NCI-H1930 (cell line): ENCODE measurements at places on chromosomes 11 and 22.

- no peak for DNase-seq
These were observed 899.6 kb upstream of the ANO3 start for GRCh38 chr11:25432376-25432775.

- DNase-seq, result no peak
These were observed 21.3 kb upstream of the JAM3 start for GRCh38 chr11:134047586-134047999.

- no peak for DNase-seq
These were observed 9.0 kb upstream of the ATG16L2 start for GRCh38 chr11:72805216-72805615.

GRCh38 chr22:30276039-30276438 lies 9.4 kb upstream of the OSM start:
- no peak for DNase-seq

- no peak for DNase-seq
These were observed 28.0 kb upstream of the OR56B4 start for GRCh38 chr11:6079463-6079862.

GRCh38 chr22:35598396-35598710 lies 18.8 kb downstream of the MB start:
- no peak for DNase-seq

GRCh38 chr11:13216711-13217075 lies 60.9 kb upstream of the BMAL1 start:
- DNase-seq, result no peak

DNA sequence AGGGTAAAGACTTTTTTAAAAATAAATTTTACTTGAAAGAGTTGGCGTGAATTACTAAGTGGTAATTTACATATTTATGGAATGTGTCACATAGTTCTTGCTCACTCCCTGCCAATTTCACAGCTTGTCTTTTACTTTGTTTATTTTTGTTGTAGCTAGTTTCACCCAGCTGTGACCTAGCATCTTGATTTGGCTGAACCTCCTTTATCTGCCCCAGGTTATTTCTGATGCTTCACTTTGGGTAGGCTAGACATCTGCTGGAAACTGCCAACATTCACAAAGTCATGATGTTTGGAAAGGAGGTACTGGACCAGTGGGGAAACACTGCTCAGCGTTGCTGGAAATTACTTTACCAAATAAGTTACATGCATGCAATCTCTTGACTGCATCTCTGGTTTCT lies 1676.0 kb upstream of the RAG2 start:
- DNase-seq, result no peak

GRCh38 chr22:39959640-39960447 lies at the start of gene TMA7B:
Gene TMA7B (plus strand): TSS chr22:39960397. CDS start chr22:39964375, 3,978 bp downstream.
- DNase-seq, result no peak

- no peak for DNase-seq
These were observed 11.8 kb downstream of the TBC1D10A start for GRCh38 chr22:30314915-30315314.

DNA sequence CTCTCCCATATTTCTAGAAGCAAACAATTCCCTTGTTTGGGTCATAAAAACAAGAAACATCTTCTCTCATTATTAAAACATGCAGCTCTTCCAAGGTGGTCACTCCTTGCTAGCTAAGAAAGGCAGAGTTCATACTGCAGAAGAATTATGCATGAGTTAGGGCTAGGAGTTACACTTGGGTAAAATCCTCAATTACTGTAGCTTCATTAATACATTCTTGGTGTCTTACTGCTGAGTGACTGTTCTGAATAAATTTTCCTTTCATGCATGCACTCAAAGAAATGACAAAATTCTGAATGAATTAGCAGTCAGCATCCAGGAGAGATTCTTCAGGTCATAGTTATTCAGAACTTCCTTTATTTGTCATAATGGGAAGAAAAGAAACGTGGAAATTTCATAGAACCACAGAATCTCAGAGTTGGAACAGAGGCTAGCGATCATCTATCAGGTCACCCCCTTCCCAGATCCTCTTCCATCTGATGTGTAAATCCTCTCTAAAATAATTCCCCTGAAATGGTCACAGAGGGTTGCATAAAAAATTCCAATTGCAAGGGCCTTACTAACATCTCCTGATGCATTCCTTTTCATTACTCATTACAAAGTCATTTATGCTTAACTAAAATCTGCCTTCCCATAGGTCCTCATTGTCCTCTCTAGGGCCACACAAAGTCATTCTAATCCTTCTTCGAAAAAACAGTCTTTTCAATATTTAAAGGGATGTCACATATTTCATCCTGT lies 771.5 kb downstream of the DLG2 start:
- no peak for DNase-seq

- peak; percentile 15 for DNase-seq
These were observed 17.2 kb downstream of the CBX7 start for GRCh38 chr22:39135092-39135896.

GRCh38 chr22:33018232-33018864 lies 39.8 kb downstream of the SYN3 start:
- DNase-seq, result peak; percentile 11

DNA sequence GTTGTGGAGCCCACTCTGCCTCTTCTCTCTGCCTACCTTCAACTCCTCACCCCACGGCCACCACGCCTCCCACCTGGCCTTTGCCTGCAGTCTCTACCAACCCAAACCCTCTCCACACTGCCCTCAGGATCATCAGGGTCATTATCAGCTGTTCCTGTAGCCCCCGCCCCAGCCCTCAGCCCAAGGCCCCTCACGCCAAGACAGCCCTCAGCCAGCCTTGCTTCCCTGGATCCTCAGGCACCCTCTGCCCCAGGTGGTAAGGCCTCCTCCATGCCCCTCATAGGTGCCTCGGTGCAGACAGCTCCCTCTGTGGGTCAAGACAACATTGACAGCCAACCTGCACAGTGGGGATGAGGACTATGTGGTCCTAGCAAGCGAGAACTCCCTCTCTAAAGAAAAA lies 1.7 kb downstream of the SBF1 start:
- no peak for DNase-seq

- no peak for DNase-seq
These were observed 5.5 kb downstream of the CATSPER1 start for GRCh38 chr11:66020618-66021357.

DNA sequence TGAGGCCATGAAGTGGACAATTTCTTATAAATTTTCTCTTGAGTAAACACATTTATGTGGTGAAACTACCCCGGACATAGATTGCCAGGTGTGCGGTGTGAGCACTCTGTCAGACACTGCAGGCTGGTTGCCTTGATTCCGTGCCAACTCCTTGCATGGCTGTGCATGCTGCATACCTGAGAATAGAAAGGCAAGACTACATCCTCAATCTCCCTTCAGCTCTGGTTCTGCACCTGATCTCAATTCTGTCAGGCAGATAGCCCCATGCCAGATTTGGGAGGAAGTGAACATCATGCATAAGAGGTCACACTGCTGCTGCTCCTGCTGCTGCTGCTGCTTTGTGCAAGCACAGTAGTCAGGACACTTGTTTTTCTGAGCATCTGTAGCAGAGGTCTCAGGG lies 42.5 kb upstream of the DEUP1 start:
- DNase-seq, result no peak

DNA sequence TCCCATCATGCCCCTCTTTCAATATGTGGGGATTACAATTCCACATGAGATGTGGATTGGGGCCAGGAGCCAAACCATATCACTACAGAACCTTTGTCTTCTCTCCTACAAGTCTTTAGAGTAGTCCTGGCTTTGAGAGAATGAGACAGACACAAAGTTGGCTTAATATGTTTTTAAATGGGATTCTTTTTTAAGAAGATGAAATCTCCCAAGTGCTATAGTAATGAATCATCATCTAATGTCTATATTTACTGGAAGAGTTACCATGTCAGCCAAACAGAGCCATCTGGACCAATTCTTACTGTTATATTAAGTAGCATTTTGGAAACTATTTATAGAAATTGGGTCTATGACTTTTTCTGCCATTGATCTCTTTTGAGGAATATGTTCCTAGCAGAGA lies 38.1 kb upstream of the CARD18 start:
- DNase-seq, result no peak

GRCh38 chr22:40182231-40182835 lies 4.6 kb downstream of the TNRC6B start:
- DNase-seq, result no peak

- no peak for DNase-seq
These were observed 108.4 kb downstream of the GGTLC2 start for GRCh38 chr22:22752556-22753477.

- no peak for DNase-seq
These were observed 2.3 kb downstream of the DMC1 start for GRCh38 chr22:38567531-38568285.

DNA sequence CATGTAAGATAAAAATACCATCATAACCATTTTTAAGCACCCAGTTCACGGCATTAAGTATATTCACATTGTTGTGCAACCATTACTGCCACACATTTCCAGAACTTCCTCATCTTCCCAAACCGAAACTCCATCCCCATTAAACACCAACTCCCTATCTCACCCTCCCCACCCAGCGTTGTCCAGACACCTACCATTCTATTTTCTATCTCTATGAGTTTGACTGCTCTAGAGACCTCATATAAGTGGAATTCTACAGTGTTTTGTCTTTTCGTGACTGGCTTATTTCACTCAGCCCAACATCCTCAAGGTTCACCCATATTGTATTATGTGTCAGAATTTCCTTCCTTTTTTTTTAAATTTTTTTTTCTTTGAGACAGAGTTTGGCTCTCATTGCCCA lies 45.2 kb downstream of the PPFIA1 start:
- DNase-seq, result no peak

DNA sequence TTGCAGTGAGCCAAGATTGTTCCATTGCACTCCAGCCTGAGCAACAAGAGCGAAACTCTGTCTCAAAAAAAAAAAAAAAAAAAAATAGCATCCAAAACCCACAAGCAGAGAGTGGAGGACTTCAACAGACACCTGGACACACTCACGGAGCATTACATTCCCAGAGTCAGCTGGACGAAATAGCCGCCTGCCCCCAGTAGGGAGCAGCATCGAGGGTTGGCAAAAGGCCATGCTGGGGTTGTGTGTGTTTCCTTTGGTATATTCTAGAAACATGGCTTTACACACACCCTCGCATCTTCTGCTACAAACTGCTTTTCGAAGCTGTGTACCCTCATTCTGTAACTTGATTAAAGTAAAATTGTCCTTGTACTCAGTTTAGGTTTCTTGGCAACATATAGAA lies 5.3 kb downstream of the ADA2 start:
- DNase-seq, result no peak

DNA sequence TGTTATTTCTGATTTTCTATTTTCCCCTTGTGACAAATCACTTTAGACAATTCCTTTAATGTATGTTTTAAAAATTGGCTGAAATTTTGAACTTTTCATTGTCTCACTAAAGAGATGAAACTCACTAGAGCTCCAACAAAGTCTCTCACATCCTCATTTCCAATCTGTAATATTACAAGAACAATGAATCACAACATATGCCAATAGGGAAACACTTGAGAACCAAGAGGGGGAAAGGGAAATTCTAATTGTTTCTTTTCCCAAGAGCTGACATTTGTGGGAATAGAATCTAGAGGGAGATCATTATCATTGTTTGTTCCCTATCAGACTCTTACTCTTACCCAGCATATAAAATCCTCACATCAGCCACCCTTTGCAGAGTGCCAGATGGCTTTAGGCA lies 28.2 kb downstream of the OR10D3 start:
- no peak for DNase-seq

DNA sequence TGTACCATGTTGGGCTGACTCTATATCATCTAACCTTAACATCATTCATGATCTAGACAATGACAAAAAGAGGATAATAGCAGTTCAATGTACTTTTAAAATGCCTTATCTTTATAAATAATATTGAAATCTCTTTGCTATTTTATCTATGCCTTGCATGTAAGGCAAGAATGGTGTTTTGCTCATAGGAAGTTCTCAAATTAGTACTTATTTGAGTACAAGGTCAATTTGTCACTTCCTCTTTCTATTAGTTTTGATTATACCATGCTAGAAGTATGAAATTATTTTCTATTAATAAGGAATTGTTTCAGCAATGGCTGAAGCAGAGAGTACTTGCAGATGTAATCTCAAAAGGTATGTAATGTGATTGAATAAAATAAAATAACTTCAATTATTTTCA lies 1285.4 kb upstream of the TENM4 start:
- DNase-seq, result no peak

DNA sequence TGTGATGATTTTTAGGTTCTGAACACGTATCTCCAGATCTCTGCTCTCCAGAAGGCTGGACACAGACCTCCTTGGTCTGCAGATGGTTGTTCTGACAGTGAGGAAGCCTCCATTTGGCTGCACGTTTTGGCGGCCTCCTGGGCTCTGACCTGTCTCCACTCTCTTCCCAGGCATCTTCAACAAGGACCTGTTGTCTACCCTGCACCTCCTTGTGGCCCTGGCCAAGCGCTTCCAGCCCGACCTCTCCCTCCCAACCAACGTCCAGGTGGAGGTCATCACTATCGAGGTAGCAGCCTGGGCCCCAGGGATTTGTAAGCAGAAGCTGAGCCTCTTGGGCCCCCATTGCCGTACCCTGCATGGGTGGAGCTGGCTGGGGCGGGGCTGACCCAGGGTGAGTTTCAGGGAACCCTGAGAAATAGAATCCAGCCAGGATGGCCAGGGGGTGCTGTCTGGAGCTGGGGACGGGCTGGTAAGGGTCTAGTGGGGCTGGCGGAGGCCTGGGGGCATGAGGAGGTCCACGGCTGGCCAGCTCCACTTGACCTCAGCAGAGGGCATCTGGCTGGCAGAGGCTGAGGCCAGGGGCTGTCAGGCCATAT lies 9.8 kb downstream of the PARVG start:
- DNase-seq, result no peak

DNA sequence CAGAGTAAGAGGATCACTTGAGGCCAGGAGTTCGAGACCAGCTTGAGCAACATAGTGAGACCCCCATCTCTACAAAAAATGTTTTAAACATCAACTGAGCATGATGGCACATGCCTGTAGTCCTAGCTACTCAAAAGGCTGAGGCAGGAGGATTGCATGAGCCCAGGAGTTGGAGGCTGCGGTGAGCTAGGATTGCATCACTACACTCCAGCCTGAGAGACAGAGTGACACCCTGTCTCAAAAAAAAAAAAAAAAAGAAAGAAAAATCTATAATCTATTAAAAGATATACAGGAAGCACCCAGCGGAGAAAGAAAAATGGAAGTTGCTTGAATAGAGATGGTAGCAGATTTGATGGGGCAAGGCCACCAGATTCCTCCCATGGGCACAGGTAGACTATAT lies 61.8 kb downstream of the FAM83F start:
- DNase-seq, result no peak

- no peak for DNase-seq
These were observed at the start of gene CHRDL2 for GRCh38 chr11:74731301-74732094. Gene CHRDL2 (minus strand): TSS chr11:74731426. CDS start chr11:74730888, 538 bp downstream.

- peak; percentile 92 for DNase-seq
These were observed at the start of gene SPECC1L for GRCh38 chr22:24270556-24271385. Gene SPECC1L (plus strand): TSS chr22:24270831. CDS start chr22:24302232, 31,401 bp downstream.

DNA sequence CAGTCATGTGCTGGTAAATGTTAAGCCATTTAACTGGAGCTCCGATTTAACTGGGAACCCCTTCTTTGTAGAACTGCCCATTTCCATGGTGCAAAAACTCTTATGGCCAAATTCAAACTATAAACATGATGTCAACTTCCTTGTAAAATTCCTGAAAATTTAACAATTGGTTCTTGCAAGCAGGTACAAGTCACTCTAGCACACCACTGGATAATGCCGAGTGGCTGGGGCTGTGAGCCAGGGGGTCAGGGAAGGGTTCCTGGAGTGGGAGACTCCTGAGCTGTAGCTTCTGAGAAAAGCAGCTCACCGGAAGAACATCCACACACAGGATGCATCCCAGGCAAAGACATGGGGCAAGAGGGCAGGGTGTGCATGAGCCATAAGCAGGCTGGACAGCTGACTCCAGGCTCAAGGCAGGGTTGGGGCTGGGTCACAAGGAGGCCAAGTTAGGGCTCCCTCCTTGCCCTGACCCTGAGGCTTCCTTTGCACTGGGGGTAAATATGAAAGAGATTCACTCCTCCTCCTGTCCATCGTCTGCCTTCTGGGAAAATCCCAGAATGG lies 18.2 kb downstream of the P2RY2 start:
- no peak for DNase-seq
